NCI-H1417 treated with DMSO at 0.1 percent for 48 hours (cell line): ENCODE measurements at places on chromosomes 3 and 15.
A peak's percentile ranks its signal among the peaks of the same experiment; 100 is the strongest.

DNA sequence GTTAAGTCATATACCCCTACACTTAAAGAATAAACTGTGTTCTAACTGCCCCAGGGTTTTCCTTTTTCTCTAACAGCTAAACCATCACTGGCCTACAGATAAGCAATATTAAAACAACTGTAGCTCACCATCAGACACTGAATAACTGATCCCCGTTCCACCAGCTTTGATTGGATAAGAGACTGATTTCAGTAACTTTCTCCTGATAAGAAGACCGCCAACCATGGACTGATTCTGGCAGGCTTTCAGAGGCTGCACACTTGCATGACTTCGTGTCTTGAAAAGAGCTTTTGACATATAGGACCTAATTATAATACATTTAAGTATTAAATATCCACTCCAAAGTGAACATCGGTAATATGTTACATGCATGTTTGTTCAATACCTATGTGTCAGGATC, 15.3 kb upstream of the CEP97 start:
- DNase-seq: no peak

DNA sequence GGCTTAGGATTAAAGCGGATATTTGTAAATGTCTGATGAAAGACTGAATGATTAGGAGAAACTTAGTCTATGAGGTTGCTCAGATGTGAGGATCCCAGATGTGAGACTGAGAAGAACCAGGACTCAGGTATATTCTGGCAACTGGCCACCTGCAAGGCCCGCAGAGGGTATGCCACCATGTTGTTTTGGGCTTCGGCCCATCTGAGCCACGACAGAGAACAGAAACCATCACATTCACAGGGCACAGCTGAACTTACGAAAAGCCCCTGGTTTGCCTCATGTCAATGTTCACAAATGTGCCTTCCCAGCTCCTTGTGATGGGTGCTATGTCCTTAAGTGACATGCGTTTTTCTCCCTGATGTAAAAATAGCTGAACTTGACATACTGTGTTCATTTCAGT, 412.5 kb upstream of the RORA start:
- no peak for DNase-seq

DNA sequence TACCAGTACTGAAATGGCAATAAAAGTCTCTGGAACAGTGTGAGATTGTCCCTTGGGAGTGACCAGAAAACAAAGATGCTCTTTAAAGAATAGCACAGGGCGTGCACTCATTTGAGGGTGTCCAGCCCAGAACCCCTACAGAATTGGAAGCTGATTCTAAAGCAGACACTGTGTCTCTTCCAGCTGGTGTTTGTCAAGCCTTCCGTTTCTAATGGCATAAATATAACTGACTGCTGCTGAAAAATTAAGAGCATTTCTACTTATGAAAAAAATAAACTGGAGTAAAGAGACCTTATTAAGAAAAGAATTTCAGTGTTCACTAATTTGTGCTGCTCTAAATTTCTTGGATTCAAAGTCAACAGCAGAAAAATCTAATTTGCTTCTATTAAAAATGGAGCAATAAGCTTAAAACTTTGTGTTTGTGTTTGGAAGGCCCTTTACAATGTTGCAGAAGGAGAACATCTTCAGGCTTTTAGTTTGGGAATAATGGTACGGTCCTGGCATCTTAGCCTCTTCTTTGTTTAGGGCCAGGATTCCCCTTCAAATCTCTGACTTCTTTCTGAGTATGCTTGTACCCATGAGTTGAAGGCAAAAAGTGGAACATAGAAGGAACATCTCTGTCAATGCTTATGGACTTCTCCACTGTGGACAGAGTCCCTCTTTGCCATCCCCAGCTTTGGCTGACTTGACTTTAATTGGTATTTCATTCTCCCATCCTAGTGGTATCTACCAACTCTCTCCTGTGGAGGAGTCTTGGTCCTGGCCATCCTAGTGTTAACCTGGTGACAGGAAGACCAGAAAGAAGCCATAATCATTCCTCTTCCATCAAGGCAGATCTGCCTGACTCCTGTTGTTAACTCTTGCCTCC, 65.9 kb downstream of the THSD4 start:
- no peak for DNase-seq

- DNase-seq: no peak
Observed at GRCh38 chr3:136974670-136975069, 16.9 kb downstream of the IL20RB start.

- DNase-seq: no peak
Observed at GRCh38 chr3:10945683-10946287, 46.8 kb upstream of the SLC6A1 start.

GRCh38 chr3:154105218-154105975, 15.8 kb upstream of the ARHGEF26 start:
- DNase-seq: no peak

DNA sequence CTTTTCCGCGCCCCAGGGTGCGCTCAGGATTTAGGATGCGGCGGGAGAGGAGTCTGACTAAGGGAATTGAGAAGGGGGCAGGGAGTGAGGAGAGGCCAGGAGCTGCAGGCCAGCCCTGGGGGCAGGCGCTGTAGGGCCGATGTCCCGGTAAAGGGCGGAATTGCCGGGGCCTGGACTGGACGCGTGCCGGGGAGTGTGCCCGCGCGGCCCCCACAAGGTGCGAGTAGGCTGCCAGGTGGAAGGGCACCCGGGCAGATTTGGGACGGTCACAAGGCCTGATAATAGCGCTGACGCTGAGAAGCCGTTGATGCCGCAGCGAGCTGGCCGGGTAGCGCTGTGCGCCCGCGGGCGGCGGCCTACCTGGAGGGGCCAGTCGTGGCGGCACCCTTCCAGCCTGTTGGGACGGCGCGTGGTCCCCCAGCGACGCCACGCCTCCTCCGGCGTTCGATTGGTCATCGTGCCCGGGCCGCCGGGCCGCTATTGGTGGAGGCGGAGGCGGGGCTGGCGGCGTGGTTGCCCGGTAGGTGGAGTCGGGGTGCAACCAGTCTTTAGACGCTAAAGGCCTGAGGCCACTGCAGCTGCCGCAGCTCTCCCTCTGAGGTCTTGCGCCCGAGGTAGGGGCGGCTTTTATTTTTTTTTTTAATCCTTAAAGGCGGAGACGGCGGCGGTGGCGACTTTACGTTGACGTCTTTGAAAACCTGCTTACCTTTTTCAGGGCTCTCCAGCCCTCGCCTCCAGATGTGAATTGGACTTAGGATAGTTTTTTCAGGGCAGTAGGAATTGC, 903 bp downstream of the SLC25A38 start:
- DNase-seq: no peak

DNA sequence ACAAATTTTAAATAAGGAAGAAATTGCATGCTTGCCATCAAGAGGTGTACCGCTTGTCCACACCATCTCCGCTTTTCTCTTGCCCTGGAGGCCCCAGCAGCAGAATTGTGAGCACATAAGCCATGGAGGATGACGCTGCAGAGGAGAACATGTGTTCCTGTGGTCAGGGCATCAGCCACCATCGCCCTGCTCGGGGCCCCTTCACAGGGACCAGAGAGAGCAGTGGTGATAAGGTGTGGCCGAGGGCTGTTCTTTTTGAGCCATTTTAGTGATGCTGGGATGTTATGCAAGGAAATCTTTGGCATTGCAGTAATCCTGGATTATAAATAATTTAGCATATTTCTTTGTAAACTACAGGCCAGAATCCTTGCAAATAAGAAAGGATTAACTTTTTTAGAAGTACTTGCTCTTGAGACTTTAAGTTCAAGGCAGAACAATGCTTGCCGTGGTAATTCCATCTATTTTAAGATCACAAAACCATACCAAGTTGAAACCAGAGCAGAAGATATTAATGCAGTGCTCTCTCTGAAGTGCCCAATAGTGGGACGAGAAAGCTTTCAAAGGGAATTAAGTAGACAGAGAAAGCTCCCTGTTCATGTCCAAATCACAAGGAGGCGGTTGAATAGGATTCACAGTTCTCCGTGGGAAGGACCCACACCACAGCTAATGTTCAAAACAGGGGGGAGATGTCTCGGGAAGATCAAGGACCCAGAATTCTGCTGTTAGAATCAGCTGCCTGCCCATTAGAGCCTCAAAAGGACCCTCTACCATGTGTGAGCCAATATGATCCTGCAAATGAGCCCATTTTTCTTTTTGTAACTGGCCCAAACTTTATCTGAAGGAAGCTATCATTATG, 338.5 kb downstream of the RORA start:
- DNase-seq: no peak

- DNase-seq: no peak
Observed at GRCh38 chr15:75062706-75063105, 39.3 kb downstream of the PPCDC start.

GRCh38 chr3:46406443-46406787, 451 bp downstream of the CCR5AS start:
- no peak for DNase-seq

DNA sequence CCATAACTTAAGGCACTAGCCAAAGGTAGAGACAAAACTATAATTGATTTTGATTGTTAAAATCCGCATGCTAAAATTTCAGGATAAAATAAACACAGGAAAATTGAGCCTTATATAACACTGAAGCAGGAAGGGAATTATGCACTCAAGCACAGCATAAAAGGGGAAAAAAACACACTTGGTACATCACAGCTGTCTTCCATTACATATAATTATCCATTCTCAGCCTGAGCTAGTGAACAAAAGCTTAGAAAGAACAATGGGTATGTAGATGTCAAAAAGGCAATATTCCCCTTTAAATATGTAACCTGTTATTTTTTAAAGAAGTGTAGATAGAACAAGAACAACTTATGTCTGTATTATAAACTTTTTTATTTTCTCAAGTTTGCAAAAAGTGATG, 899.2 kb downstream of the ROBO1 start:
- DNase-seq: peak; percentile 66

DNA sequence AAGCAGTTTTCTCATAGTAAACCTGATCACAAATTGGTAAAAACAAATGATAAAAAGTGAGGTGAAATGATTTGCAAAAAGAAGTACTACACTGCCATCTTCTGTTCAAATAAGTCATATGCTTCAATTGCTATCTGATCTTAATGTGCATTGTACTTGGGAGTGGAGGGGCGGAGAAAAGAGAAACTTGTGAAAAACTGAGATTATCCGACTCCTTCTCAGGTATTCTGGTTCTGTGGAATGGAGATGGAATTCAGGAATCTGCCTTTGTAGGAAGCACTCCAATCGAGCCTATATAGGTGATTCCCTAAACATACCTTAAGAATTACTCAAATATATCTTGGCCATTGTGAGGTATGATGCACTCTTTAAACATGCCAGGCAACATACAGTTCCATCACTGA, 180.6 kb downstream of the CHL1 start:
- DNase-seq: no peak

- no peak for DNase-seq
Observed at GRCh38 chr15:101499863-101500713, 10.6 kb upstream of the PCSK6 start.

DNA sequence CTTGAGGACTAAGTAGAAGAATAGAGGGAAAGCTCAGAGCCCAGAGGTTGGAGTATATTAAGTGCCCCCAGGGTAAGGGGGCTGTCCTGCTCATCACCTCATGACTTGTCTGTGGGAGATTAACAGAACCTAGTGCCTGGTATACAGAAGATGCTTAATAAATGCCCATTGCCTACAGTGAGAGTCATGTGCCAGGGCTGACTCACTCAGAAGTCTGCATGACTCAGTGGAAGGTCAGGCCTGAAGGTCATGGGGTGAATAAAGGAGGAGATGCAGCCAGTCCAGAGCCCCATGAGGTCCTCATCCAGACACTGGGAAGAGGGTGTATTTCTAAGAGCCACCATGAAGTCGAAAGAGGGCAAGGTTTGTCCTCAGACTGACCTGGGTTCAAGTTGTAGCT, 62.5 kb upstream of the TLE3 start:
- no peak for DNase-seq

GRCh38 chr3:192611411-192611810, 115.9 kb downstream of the FGF12 start:
- DNase-seq: no peak

DNA sequence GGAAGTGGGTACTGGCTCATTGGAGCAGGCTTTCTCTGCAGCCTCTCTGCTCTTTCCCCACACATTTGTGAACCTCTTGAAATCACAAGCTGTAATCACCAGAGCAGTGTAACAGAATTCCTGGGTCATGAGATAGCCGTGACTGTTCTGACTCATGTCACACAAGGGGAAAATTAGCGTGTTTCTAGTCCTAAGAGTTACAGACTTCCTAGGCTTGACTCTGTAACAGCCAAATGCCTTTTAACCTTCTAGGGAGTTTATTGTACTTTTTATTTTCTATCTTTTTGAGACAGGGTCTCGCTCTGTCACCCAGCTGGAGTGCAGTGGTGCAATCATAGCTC, 54.7 kb upstream of the TRAK1 start:
- no peak for DNase-seq

DNA sequence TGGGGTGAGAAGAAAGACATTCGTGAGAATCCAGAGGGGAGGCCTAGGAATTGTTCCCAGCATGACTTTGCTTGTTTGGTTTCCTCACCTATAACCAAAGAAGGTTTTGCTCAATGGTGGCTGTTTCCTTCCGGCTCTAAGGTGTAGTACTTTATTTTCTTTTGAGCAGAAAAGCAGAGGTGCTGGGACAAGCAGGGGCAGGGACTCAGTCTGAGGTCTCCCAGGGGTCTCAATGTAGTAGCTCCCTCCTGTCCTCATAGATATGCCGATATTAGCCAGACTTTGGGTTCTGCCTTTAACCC, 41.6 kb downstream of the ZBTB38 start:
- no peak for DNase-seq

DNA sequence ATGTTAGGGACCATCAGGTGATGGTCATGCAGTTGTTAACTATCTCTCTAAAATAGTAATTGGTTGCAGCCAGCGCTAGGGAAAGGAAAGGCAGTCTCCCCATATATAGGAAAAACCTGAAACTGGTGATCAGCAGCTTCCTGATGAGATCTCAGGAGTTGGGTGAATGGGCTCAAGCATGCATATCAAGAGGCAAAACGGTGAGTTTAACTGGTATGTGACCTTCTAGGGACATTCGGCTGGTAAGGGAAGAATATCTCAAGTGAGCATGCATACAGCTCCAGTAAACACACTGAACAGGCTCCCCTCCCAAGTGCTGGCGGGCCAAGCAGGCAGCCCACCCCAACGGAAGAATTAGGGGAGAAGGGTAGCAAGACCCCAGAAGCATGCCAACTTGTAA, 49.3 kb upstream of the ROBO2 start:
- DNase-seq: no peak

GRCh38 chr15:55859681-55860080, 116.7 kb upstream of the PRTG start:
- no peak for DNase-seq

DNA sequence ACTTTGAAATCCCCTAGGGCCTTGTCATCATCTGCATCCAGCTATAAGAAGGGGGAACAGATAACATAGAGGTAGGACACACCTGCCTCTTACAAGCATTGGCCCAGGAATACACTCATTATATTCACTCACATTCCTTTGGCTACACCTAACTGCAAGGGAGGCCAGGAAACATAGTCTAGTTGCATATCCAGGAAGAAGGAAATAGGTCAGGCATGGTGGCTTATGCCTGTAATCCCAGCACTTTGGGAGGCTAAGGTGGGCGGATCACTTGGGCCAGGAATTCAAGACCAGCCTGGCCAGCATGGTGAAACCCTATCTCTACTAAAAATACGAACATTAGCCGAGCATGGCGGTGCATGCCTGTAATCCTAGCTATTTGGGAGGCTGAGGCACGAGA, 48.8 kb downstream of the GTPBP8 start:
- DNase-seq: no peak

GRCh38 chr3:69784954-69785514, 45.8 kb downstream of the MITF start:
- DNase-seq: no peak

GRCh38 chr3:73661265-73661664, 36.5 kb upstream of the PDZRN3 start:
- DNase-seq: no peak

GRCh38 chr3:50627407-50628051, 10.6 kb downstream of the MAPKAPK3 start:
- DNase-seq: no peak

GRCh38 chr3:78754066-78754743, 1013.6 kb downstream of the ROBO1 start:
- DNase-seq: no peak
